T-helper 9 cell (primary cell): ENCODE measurements at places on chromosomes 4 and X.

DNA sequence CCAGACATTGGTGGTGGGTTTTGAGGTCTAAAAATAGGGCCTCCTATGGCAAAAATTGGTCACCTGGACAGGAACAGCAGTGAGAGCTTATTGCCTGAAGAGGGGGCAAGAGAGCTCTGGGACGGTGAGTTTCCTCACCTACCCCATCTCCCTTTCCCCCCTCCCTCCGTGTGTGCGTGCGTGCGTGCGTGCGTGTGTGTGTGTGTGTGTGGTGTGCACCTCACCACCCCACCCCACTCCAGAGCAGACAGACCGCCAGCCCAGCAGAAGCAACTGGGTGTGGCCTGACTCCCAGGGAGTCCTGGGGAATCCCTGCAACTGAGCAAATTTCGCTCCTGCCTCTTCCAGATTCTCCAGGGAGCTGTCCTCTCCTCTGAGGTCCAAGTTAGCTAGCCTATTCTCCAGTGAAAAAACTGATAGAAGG, 44.7 kb downstream of the PRPS1 start:
- DNase-seq = peak; percentile 73

- no peak for DNase-seq
Measured at GRCh38 chr4:110610940-110611831, 11.7 kb downstream of the PITX2 start.

- DNase-seq = no peak
Measured at GRCh38 chrX:47264483-47265173, 31.8 kb downstream of the USP11 start.

DNA sequence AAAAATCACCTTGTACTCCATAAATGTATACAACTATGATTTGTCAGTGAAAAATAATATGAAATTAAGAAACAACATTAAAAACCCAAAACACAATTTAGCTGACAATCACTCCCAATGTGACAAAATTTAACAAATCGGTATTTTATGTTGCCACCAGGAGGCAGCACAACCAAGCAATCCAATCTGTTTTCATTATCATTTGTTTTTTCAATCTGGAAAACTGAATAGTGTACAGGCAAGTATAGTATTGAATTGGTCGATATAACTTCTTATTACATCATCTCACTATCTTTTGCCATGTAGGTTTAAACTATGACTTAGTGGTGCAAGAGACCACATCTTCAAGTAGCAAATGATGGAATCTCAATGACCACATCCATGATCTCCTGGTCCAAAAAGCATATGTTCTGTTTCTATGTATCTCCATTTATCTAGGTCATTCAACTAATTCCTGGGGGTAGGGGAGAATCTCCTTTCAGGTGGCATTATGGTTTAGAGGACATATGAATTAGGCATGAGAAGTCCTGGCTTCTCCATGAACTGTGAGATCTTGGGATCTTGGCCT, 112.9 kb upstream of the AGA start:
- DNase-seq = no peak

DNA sequence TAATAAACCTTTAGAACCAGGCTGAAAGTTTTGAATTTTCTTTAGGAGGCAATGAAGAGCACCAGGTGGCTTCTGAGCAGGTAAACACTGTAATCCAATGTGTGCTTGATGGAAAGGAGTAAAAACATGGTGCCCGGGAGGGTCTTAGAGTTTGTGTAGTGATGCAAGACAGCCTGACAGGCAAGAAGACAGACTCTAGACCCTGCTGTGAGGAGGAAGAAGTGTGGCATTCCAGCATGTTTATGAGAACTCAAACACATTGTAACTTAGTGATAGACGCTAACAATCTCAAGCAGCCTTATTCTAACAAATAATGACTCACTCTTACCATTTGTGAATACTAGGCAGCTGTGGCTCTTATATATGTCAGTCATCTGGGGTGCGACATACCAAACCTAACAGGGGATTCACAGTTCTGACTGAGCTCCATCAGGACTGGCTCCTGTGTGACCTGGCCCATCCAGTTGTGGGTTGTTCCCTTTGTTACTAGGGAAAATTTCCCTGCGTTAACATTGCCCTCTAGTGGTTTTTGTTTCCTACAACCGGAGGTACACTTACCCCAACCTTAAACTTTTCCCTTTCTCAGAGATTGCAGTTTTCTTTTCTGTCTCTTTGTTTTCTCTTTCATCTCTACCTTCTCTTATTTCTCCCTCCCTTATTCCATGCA, 53.8 kb downstream of the VSIG4 start:
- DNase-seq = peak; percentile 10

DNA sequence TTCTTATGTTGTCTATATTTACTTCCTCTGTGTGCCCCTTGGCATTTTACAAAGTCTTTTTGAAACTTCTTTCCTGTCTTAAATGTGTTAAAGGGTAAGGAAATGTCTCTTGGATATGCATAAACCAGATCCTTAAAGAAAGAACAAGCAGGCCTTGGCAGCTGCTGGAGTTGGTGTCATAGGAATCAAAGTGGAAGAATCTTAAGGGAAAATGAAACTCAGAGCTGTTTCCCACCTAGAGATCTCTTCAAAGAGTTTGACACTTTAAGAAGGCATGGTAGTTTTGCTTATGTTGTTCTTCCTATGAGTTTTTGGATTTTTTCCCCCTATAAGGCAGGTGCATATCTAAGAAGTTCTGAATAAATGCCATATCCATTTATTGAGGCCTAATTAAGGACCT, 37.0 kb upstream of the CWH43 start:
- no peak for DNase-seq

GRCh38 chr4:30727409-30727808, 7.2 kb downstream of the PCDH7 start:
- DNase-seq = no peak

DNA sequence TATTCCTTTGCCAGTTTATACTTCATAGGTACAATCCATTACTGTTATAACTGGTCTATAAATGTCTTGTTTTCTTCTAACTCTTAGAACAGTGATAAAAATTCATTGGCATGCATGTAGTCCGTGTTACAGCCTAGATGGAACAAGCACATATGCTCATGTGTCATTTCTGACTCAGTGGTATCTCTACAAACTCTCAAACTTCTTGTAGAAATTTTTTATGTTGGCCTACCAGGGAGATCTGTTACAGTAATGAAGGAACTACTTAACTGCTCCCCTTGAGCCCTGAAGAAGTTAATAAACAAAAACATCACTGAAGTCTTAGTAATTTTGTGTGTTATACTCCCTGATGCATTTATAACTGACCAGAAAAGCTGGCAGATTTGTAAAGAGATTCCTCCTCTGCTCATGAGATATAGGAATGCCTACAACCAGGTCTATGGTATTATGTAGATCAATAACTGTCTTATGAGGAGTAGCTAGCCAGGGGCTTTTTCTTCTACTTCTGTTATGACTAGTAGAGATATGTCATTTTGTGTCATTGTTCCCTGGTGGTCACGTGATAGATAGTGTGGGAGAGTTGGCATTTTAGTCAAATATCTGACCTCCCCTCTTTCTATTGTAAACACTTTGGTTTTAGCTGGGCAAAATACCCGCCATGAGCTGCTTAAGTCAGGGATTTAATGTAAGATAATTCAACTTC, 53.7 kb upstream of the FAAH2 start:
- no peak for DNase-seq

DNA sequence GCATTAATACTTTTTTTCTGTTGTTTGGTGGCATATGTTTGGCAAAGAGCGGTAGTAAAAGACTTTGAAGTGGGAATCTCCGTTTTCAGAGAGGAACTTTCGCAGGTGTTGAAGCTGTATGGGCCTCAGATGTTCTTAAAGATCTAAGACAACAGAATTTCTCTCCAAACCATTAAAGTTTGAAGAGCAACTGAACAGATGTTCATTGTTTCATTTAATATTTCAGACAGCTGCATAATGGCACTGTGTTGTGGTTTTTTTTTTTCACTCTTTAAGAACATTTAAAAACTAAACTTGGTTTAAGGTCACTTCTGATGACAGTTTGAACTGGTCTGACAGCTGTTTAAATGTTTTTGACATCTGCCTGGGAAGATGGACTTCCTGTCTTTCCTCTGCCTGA, 882.7 kb upstream of the PCDH10 start:
- DNase-seq = no peak
